ENCODE measurements at places on chromosomes 13 and 19. TPM values are rescaled to one million over a fixed set of nuclear protein-coding genes. Genes with fewer than 3 reads are reported as not detected.
A peak's percentile ranks its signal among the peaks of the same experiment; 100 is the strongest.

The CEACAM7 gene
- not detected for total RNA-seq

The MIDN gene
- total RNA-seq, result 75.4 TPM

The IL17D gene
- 0.77 TPM for total RNA-seq

GRCh38 chr13:110559429-110559943 is 2.0 kb downstream of the RAB20 start:
- H3K4me1 ChIP-seq, result peaks cover 21% of the 10 kb centered on the region
- no peak overlapping the region for H3K4me3 ChIP-seq
- no peak for DNase-seq
- peaks cover 26% of the 10 kb centered on the region for H3K27me3 ChIP-seq
- no peak overlapping the region for H3K27ac ChIP-seq

- H3K27me3 ChIP-seq, result no peaks in the 10 kb centered on the region
- H3K4me3 ChIP-seq, result peak within 1 kb of the TSS; percentile 99
- H3K27ac ChIP-seq, result no peak within 1 kb of the TSS
- H3K36me3 ChIP-seq, result no peaks in the 10 kb centered on the region
Measured at GRCh38 chr19:14072535-14073260, at the start of gene MISP3. TSS of gene MISP3 (plus strand) at chr19:14072786. CDS start at chr19:14073310, 524 bp downstream.

DNA sequence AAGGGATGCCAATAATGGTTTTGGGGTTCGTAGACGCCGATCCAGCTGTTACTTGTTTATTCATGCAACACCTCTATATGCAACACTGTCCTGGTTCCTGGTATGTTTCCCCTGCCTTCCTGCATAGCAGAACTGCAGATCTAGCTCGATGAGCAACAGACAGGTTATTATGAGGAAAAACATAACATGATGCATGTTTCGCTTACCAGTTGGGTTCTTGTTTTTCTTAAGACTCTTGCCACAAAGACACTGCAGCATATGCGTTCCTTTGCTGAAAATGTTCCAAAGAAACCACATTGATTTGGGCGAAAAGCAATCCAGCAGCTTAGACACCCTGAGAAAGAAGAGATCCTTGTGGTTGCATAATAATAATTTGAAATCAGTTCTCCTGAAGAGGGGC is 583 bp downstream of the FGF14 start:
- peak overlapping the region; percentile 92 for H3K4me3 ChIP-seq
- no peak for DNase-seq
- peak overlapping the region; percentile 51 for H3K27ac ChIP-seq
- H3K27me3 ChIP-seq, result peaks cover 70% of the 10 kb centered on the region

- H3K27me3 ChIP-seq, result no peaks in the 10 kb centered on the region
- no peak overlapping the region for H3K4me3 ChIP-seq
- no peak for DNase-seq
- H3K27ac ChIP-seq, result no peak overlapping the region
Measured at GRCh38 chr13:30810261-30810701, 74.9 kb downstream of the ALOX5AP start.

GRCh38 chr13:66612983-66613382 is 617.2 kb downstream of the PCDH9 start:
- no peaks in the 10 kb centered on the region for H3K36me3 ChIP-seq
- no peak for DNase-seq
- no peak overlapping the region for H3K4me3 ChIP-seq
- no peaks in the 10 kb centered on the region for H3K27me3 ChIP-seq
- no peaks in the 10 kb centered on the region for H3K4me1 ChIP-seq

DNA sequence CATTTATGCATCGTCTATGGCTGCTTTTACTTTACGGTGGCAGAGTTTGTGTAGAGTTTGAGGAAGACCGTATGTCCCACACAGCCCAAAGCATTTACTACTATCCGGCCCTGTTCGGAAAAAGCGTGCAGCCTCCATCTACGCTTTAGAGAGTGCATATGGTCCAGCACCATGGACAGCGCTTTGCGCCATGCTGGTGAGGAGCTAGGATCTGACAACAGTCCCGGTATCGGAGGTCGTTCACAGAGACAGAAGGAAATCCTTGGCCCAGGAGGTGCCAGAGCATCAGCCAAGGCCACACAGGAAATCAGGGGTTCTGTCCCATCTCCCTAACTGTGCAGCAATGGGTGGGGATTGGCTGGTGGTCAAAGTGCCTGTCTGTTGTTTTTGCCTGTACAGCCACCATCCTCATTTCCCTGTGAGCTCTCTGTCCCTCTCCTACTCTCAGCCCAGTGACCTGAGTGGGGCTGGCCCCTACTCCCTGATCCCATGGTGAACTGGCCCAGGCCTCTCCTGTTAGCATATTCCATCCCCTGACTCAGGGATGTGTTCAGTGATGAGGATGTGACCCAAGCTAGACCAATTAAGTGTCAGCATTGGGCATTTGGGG is 16.2 kb upstream of the PRODH2 start:
- H3K27ac ChIP-seq, result no peak overlapping the region
- H3K4me1 ChIP-seq, result no peaks in the 10 kb centered on the region
- no peak overlapping the region for H3K4me3 ChIP-seq

Data from activated T-cell treated with anti-CD3 and anti-CD28 coated beads, Interleukin-2, amount 50 U/mL, for 72 hours (primary cell).